K562 (cell line): ENCODE measurements at places on chromosomes 5 and 9.

DNA sequence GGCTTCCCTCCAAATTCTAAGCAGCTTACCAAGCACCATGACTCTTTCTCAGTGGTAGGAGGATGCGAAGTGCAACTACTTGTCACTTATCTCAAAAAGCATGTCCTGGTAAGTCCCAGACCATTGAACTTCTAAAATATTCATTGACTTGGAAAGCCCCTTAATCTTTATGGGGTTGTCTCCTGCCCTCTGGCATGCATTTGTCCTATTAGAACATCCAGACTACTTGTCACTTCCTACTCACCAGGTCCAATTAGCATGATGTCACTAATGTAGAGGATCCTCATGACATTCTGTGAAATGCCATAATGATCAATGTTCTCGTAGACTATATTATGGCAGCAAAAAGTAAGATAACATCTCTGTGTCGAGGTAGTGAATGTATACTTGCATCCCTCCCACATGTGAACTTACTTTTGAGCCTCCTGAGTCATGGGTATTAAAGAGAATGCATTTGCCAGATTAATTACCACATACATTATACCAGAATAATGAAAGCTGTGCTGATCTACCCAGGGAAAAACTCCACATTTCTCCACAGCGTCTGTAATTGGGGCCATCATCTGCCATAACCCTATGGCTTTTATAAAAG lies 63.5 kb upstream of the RAD23B start:
- DNase-seq = no peak

- no peak for DNase-seq
Observed at GRCh38 chr5:157599565-157599964, 24.0 kb upstream of the ADAM19 start.

- DNase-seq = no peak
Observed at GRCh38 chr9:136861874-136862457, 4.1 kb downstream of the EDF1 start.

DNA sequence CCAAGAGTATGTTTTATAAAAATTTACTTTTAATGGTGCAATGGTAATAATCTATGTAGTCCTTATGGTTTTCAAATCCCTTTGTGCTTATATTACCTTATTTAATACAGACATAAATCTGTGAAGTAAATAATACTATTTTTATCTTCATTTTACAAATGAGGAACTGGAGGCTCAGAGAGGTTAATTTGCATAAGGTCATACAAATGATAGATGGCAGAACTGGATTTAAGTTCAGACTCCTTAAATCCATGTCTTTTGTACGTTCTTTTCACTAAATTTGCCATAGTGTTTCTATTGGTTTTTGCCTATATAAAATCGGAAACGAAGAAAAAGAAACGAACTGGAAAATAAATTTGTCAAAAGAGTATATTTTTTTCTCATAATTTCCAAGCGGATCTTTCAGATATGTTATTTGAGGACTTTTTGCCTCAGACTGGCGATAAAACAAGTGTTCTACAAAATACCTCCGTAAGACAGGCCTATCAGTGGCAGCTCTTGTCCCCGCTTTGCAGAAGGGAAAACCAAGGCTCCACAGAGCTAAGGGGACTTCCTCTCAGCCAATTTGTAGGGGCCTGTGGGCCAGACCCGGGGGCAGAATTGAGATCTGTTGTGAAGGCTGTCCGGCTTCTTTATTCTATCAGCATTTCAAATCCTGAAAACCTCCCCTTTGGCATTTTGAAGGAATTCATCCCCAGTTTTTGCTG lies 1.1 kb upstream of the TNFAIP8 start:
- DNase-seq = no peak

- no peak for DNase-seq
Observed at GRCh38 chr5:111960476-111961215, 203.7 kb upstream of the NREP start.

DNA sequence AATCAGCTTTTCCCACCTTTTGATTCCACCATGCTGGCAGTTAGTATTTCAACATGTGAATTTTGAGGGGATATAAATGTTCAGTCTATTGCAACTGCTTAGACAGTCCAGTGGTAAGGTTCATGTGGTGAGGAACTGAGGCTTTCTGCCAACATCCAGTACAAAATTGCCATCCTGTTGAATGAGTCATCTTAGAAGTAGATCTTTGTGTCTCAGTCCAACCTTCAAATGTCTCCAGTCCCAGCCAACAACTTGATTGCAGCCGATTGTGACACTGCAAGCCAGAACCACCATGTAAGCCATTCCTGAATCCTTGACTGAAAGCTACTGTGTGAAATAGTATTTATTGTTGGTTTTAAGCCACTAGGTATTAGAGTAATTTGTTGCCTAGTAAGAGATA lies 331.5 kb upstream of the GRIN3A start:
- DNase-seq = no peak

GRCh38 chr5:285991-286557 lies 14.6 kb downstream of the PDCD6 start:
- DNase-seq = no peak

DNA sequence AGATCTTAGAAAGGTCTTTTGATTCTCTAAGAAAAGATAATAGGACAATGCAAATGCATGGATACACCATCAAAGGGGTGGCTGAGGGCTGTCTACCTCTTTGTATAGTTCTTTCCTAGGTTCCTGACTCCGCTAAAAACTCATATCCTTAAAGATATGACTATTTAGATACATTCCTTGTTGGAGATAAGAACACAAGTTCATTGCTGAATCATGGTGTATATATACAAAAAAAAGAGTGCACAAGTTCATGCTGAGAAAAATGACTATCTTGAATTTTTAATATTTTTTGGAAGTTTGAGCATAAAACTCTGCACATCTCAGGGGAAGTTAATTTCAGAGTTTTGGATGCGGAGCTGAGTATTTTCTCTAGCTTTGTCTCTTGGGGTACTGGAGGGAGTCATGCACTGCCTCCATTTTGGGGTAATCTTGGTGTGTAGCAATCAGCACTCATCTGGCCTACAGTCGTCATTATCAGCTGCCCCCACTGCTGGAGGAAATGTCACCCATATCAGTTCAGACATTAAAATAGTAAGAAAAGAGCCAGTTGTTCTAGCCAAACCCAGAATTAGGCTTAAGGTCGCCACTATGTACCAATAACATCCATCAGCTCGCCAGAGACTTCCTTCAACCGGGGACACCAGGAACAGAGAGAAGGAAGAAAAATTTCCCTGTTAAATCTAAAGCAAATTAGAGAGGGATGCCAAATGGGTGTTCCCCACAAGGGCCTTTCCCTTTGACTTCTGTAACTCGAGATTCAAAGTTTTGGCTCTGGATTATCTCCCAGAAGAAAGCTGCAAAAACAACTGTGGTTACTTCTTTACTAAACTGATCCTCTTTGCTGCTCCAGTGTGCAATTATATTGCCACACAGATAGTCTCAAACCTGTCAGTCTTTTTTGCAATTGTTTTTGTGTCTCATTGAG lies 49.0 kb downstream of the PTTG1 start:
- no peak for DNase-seq
